ENCODE measurements at places on chromosomes 4 and X.
A peak's percentile ranks its signal among the peaks of the same experiment; 100 is the strongest.

DNA sequence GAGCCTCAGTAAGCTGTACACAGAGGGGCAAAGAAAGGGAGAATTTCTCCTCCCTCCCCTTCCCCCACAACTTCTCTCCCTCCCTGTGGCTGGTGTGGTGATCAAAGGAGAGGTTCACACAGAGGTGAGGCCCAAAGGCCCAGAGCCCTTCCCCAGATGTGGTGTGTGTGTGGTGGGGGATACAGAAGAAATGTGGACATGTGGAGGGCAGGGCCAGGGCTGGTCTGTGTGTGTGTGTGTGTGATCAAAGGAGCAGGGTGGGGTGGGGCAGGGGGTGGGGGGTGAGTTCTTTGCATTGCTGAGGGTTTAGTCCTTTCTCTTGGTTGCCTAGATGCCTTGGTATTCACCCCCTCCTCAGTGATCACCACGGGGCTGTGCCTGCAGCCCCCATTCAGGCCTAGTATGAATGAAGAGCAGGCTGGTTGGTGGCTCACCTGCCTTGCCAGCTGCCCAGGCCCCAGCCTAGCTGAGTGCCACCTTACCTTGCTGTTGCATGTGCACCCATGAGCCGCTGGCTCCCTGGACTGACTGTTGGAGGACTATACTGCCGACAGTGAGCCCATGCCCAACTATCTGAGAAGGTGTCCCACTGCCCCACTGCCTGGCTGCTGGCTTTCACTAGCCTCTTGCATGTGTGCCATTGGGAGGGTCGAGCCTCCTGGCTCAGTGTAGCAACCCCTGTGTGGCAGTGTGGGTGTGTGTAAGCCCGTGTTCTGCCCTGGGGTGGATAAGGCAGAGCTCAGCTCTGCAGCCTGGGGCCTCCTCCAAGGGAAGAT, 101.9 kb downstream of the EFNB1 start:
- no peak for DNase-seq

- no peak for DNase-seq
Observed at GRCh38 chr4:75385106-75385505, 129.1 kb downstream of the RCHY1 start.

- no peak for DNase-seq
Observed at GRCh38 chrX:98141466-98141865, 1257.8 kb downstream of the RPA4 start.

GRCh38 chr4:128803783-128804182, 5.7 kb upstream of the JADE1 start:
- no peak for DNase-seq

DNA sequence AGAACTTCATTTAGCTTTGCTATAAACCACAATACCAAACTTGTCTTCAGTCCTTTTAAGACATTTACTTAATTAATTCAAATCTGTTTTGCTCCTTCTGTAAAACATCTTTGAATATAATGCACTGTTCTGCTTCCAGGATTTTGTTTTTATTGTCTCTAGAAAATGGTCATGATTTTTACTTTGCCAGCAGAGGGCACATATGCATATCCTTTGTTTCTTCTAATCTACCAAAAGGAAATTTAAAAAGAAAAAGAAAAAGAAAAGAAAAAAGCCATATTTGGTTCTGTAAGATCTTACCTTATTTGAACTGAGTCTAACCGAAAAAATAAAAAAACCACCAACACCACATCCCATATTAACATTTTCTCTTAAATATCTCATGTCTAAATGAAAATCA, 101.9 kb upstream of the CCSER1 start:
- DNase-seq, result no peak

- no peak for DNase-seq
Observed at GRCh38 chr4:143383005-143383574, 46.4 kb downstream of the GAB1 start.

- DNase-seq, result peak; percentile 10
Observed at GRCh38 chr4:4759232-4759631, 100.2 kb upstream of the MSX1 start.

- no peak for DNase-seq
Observed at GRCh38 chr4:1746265-1746691, 25.0 kb downstream of the TACC3 start.

GRCh38 chr4:8404791-8405515, 35.6 kb downstream of the ACOX3 start:
- no peak for DNase-seq

DNA sequence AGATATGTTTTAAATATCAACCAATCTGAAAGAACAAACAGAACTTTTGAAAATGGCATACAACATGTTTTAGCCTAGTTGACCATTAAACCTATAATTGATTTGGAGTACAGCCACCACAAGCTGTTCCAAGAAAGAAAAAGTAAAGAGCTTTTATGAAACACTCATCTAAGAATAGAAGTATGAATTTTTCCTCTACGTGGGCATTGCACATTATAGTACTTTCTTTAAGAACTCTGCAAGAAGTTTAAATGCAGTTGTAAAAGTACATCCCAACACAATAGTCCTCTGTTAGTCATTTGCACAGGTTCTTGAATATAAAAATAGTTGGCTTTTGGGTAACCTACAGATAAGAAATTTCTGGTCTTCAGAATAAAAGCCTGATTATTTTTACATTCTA, 933.6 kb upstream of the ADGRL3 start:
- no peak for DNase-seq

GRCh38 chr4:56655209-56655626, 25.9 kb downstream of the HOPX start:
- peak; percentile 49 for DNase-seq

- DNase-seq, result no peak
Observed at GRCh38 chr4:8169763-8170162, 11.2 kb upstream of the ABLIM2 start.

DNA sequence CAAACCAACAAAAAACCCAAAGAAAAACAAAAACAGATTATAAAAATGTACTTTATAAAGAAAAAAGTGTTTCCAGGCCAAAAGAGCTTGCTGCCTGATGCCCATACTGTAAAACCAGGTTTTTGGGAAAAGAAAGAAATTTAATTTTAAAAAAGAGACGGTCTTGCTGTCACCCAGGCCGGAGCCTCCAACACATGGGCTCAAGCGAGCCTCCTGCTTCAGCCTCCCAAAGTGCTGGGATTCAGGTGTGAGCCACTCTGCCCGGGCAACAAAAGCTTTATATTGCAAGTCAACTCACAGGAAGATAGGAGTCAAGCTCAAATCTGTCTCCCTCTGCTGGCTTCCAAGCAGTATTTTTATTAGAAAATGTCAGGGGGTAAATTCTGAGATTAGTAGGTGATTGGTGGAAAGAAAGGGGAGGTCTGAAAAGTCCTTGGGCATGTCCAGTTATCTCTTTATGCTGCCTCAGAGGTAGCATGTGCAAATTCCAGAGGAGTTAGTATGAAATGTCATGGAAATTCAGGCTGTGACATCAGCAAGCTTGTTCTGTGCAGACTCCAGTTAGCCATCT, 39.4 kb downstream of the MGST2 start:
- DNase-seq, result no peak

DNA sequence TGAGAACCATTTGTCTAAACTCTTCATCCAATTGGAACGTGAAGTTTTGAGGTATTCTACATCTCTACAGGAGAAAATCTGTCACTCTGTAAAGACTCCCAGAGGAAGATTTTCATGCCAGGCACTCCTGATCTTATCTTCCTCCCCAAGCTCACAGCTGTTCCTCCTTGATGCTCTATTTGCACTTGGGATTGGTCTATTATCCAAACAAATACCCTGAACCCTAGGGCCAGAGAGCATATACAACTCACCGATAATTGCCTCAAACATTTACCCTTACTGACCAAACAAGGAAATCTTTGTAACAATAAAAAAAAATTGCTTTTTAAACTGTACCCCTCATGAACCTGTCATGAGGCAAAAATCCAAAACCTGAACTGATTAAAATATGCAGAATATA, 372.7 kb downstream of the SH2D1A start:
- DNase-seq, result no peak

DNA sequence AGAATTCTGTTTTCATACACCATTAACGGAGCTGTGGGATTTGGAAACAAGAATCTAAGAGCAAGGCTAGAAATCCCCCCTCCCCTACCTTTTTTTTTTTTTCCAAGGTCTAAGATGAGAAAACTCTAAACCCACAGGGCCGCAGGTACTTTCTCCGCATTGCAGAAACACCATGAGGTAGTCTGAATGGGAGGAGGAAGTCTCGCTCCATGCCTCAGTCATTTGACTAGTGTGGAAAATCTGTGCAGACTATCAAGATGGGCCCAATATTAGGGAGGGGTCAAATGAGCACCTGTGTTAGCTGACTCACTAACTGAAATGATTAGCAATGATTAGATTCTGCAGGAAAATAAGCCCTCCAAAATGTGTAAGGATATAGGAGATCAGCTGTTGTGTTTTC, 40.9 kb upstream of the MAP3K15 start:
- no peak for DNase-seq

- no peak for DNase-seq
Observed at GRCh38 chr4:83552924-83553323, 17.0 kb downstream of the GPAT3 start.

DNA sequence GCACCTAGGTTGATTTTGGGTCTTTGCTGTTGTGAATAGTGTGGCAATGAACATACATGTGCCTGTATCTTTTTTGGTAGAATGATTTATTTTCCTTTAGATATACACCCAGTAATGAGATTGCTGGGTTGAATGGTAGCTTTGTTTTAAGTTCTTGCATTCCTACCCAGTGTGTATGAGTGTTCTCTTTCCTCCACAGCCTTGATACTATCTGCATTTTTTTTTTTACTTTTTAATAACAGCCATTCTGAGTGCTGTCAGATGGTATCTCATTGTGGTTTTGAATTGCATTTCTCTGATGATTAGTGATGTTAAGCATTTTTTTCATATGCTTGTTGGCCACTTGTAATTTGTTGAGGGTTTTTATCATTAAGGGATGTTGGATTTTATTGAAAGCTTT, 351.8 kb upstream of the GNPDA2 start:
- DNase-seq, result no peak

DNA sequence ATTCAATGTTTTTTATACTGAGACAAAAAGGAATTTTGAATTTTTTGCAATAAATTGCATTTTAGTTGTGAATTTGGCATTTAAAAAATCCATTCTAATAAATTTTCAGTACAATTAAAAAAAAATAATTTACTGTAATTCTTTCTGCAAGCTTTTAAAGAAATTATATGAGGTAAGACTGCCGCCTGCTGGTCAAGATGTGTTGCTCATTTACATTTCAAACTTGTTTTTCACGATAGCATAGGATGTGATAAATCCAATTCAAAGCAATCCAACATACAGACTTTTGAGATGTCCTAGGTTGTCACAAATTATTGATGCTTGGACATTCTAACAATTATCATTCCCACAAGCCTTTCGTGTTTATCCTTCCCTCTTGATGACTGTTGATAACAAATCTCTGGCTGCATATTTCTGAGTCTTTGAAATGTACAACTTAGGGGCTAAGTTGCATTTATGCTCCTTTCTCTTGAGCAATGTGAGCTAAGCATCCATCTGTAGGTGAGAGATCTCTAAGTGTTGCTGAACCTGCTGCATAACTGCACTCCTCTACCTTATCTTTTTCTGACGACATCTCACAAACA, 21.7 kb upstream of the MFAP3L start:
- DNase-seq, result peak; percentile 37

GRCh38 chr4:173170182-173170778, 1.7 kb downstream of the GALNT7 start:
- no peak for DNase-seq

- DNase-seq, result no peak
Observed at GRCh38 chr4:122668241-122668640, 47.4 kb upstream of the IL21 start.

- DNase-seq, result no peak
Observed at GRCh38 chrX:23832721-23833120, 49.7 kb downstream of the SAT1 start.

DNA sequence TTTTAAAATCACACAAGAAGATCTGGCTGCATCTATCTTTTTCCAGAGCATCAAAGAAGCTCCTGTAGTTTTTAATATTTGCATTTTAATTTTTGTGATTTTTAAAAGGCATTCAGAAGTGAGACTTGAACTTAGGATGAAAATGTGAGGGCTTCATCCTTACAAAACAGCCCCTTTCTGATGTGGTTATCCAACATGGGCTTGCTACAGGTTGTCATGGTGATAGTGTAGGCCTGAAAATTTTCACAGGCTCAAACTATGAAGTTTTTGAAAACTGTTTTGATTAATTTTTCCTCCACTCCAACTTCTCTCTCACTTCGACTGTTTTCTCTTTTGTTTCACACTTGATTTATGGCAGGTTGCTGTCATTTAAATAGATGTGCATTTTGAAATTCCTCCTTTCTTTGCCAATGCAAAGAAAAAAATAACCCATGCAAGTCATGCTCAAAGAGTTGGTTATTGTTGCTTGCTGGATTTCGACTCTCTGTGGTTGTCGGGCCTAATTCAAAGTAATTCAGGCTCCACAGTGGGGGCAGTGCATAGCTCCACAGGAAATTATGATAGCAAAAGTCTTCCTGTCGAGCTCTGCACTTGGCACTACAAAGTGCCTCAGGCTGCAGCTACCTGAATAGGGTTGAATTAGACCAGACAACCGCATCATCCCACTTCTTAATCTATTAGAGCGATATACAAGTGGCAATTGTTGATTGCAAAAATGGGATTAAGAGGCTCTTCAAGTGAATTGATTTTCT, 201.0 kb upstream of the GPR101 start:
- DNase-seq, result peak; percentile 58

- DNase-seq, result no peak
Observed at GRCh38 chr4:150033081-150033480, 45.2 kb upstream of the DCLK2 start.

DNA sequence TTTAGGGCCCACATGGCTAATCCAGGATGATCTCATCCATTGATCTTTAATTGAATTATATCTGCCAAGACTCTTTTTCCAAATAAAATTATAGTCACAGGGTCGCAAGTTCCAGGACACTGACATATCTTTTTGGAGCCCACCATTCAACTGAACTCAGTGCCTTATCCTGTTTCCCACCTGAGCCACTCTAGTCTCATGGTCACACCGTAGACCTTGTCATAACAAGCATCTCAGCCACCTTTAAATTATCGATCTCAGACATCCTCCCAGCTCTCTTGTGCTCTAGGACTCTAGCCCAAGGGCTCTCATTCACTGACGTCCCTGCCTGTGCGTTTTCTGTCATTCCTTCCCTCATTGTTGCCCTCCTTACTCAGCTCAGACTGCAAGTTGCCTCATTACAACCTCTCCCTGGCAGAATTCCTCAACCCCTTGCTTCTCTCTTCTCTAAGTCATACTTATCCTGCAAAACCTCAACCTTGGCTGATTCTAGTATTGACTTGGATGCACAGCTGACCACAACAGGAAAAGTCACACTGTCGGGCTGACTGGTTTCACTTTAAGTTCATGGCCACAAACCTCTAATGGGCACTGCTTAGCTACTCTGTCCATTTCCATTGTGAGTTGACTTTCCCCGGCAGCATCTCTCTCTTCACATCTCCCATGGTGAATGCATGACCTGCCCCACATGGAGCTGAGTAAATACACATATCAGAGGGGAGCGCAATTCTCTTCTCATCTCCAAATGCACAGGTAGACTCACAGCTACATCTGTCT, 91.0 kb upstream of the TRIM2 start:
- DNase-seq, result no peak

Measured in NCI-H1417 (cell line).